Uterus (tissue), 4 donors: ENCODE measurements at places on chromosomes 6 and 20. TPM values are rescaled to one million over a fixed set of nuclear protein-coding genes. Genes with fewer than 3 reads are reported as not detected.

The THBD gene
- total RNA-seq = 22.9 TPM

The HAO1 gene
- total RNA-seq = not detected

The MEI4 gene
- total RNA-seq = not detected

The DSP gene
- 10.8 TPM for total RNA-seq

The GLP1R gene
- not detected for total RNA-seq

The HTR1E gene
- total RNA-seq = not detected

The TRAPPC3L gene
- total RNA-seq = not detected

The TUBB1 gene
- total RNA-seq = 0.48 TPM

The CST4 gene
- total RNA-seq = not detected

- no peaks in the 10 kb centered on the region for H3K4me1 ChIP-seq
- H3K4me3 ChIP-seq = no peak overlapping the region
- H3K27me3 ChIP-seq = no peaks in the 10 kb centered on the region
These were observed 2.7 kb downstream of the CUL7 start for GRCh38 chr6:43050981-43051380.

DNA sequence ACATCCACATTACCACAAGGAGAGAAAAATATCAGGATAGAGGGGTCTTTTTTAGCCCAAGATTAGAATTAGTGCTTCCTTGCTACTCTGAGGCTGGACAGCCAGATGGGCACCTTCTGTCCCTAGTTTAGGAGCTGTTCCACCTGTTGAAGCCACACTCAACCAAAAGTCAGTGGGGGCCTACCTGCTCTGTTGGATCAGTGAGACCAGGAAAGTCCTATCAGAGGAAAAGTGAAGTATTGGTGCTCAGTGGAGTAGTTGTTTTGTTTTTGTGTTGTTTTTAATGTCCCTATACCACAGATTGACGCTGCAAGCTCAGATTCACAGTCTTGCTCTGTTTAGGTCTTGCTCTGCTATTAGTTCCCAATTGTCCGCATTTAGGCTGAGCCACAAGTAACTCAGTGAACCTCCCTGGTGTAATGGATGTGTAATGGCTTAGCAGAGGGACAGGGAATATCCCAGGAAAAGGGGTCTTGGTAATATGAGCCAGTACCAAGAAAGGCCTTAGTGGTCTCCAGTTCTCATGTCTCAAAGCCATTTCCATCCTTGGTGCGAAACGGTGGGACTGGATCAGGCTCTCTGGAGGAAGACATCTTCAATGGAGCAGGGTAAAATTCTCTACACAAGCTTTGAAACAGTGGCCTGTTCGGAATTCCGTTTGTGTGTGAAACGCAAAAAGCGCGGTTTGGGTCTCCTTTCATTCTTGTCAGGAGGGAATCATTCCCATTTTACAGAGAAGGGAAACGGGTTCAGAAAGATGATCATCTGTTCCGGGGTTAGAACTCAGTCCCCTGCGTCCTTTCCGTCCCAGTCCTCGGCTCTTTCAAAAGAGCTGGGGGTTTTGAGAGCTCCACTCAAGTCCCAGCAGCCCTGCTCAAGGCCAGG lies 631 bp upstream of the PABPC1L start:
- no peaks in the 10 kb centered on the region for H3K36me3 ChIP-seq
- no peaks in the 10 kb centered on the region for H3K27me3 ChIP-seq
- H3K4me1 ChIP-seq = no peaks in the 10 kb centered on the region
- no peak for DNase-seq

GRCh38 chr6:30709101-30709868 lies 7.8 kb downstream of the MDC1 start:
- no peaks in the 10 kb centered on the region for H3K36me3 ChIP-seq
- DNase-seq = no peak
- H3K27me3 ChIP-seq = no peaks in the 10 kb centered on the region
- H3K27ac ChIP-seq = no peak overlapping the region
- no peak overlapping the region for H3K4me3 ChIP-seq
- no peaks in the 10 kb centered on the region for H3K4me1 ChIP-seq

DNA sequence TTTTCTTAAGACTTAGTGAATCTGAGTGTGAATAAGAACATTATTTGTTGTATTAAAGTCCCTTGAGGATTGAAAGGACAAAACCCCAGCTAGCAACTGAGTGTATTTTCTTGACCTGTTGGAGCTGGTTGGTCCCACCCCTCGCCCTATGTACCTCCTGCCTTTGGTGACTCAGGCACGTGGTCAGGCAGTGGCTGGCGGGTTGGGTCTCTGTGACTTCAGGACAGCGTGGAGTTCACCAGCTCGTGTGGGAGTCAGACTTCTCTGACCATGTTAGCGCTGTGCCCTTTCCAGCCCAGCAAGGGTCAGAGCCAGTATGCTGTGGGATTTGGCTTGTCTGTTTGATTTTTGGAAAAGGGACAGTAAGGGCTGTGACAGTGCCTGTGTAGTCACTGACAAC lies 93.7 kb downstream of the SSR1 start:
- H3K36me3 ChIP-seq = no peaks in the 10 kb centered on the region
- H3K4me3 ChIP-seq = no peak overlapping the region
- no peaks in the 10 kb centered on the region for H3K27me3 ChIP-seq
- DNase-seq = no peak
- no peak overlapping the region for H3K27ac ChIP-seq

GRCh38 chr6:34496103-34496685 lies 30.3 kb downstream of the PACSIN1 start:
- H3K36me3 ChIP-seq = no peaks in the 10 kb centered on the region
- H3K27ac ChIP-seq = no peak overlapping the region
- no peaks in the 10 kb centered on the region for H3K27me3 ChIP-seq
- no peak for DNase-seq
- H3K4me3 ChIP-seq = no peak overlapping the region

DNA sequence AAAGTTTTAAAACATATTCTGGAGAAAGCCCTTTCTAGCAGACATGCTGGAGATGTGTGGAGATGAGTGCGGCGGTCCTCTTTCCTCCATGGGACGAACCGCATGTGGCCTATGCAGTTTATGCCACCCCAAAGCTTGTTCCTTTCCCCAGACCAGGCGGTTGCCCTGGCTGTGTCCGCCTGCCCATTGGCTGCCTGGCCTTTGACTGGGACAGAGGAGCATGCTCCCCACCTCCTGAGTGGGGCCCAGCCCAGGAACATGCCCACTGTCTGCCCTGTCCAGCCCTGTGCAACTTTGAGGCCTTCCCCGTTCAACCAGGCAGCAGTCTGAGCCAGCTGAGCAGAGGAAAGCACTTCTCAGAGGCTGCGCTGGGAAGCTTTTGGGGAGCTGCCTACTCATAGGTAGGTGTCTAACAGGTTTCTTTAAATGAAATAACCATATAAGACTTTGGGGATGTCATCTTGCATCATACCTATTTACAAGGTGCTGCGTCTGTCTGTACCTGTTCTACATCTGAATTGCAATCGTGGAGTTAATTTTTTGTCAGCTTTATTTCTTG lies 20.6 kb downstream of the FOXC1 start:
- no peaks in the 10 kb centered on the region for H3K27me3 ChIP-seq
- H3K27ac ChIP-seq = no peak overlapping the region
- no peaks in the 10 kb centered on the region for H3K4me1 ChIP-seq
- H3K36me3 ChIP-seq = no peaks in the 10 kb centered on the region
- no peak for DNase-seq

GRCh38 chr6:129525055-129525454 lies 184.9 kb downstream of the ARHGAP18 start:
- no peak for DNase-seq
- no peak overlapping the region for H3K4me3 ChIP-seq
- H3K4me1 ChIP-seq = no peaks in the 10 kb centered on the region
- no peaks in the 10 kb centered on the region for H3K36me3 ChIP-seq
- H3K27ac ChIP-seq = no peak overlapping the region

- no peaks in the 10 kb centered on the region for H3K27me3 ChIP-seq
- no peak overlapping the region for H3K4me3 ChIP-seq
- no peak overlapping the region for H3K27ac ChIP-seq
- H3K36me3 ChIP-seq = no peaks in the 10 kb centered on the region
- DNase-seq = no peak
These were observed 149.9 kb downstream of the MYB start for GRCh38 chr6:135331002-135331401.

DNA sequence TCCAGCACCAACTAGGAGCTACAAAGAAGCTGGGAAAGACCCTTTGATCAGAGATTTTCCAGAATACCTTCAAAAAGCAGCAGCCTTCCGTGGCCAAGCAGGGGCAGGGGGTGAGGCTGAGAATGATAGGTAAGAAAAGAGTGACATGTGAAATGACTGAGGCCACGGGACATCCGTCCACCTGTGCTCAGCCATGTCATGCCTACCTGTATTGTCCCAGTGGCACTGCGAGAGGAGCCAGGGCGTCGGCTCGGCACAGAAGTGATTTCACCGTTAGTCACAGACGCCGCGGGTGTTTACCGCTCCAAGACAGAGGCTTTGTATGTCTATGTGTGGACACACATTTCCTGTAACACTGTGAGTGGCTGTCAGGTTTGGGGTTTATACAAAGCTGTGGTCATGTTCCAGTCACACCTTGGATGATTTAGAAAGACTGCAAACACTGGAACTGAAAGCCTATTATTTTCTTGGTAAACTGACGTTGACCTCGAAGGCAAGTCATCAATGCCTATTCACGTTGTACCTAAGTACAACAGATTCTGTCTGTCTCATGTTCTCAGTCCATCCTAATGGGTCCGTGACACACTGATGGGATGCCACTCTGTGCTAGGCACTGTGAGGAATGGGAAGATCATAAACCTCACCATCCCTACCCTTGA lies 32.1 kb upstream of the JAG1 start:
- DNase-seq = no peak
- H3K27ac ChIP-seq = no peak overlapping the region
- no peaks in the 10 kb centered on the region for H3K27me3 ChIP-seq
- no peaks in the 10 kb centered on the region for H3K36me3 ChIP-seq

DNA sequence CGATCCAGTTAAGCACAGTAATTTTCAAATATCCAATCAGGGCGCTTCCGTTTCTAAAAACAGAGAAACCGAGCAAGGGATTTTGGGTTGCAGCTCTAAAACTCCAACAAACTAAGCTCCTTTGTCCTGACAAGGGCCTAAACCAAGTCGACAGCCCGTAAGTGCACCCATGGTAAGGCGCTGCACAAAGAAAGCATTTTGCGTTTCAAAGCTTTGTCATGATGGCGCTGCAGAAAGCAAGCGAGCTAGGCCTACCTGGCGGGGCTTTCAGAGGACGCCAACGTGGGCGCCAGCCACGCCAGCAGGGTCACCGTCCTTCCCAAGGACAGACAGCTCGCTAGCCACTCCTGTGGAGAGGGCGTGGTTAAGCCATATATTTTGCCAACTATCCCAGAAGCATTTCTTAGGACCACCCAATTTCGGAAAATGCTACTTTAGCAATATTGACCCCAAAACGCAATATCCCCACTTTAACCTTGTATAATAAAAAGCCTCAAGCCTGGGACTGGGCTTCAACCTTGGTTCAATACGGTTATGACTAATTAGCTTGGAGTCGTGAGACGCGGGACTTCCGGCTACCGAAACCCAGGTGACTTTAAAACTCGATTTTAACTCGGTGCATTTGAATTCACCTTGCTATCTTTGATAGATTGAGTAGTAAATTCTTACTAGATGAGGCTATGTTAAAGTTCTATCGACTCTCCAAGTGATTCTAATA lies 53.8 kb downstream of the TRIM38 start:
- no peaks in the 10 kb centered on the region for H3K27me3 ChIP-seq
- DNase-seq = no peak
- H3K27ac ChIP-seq = peak overlapping the region; percentile 71
- H3K36me3 ChIP-seq = no peaks in the 10 kb centered on the region

DNA sequence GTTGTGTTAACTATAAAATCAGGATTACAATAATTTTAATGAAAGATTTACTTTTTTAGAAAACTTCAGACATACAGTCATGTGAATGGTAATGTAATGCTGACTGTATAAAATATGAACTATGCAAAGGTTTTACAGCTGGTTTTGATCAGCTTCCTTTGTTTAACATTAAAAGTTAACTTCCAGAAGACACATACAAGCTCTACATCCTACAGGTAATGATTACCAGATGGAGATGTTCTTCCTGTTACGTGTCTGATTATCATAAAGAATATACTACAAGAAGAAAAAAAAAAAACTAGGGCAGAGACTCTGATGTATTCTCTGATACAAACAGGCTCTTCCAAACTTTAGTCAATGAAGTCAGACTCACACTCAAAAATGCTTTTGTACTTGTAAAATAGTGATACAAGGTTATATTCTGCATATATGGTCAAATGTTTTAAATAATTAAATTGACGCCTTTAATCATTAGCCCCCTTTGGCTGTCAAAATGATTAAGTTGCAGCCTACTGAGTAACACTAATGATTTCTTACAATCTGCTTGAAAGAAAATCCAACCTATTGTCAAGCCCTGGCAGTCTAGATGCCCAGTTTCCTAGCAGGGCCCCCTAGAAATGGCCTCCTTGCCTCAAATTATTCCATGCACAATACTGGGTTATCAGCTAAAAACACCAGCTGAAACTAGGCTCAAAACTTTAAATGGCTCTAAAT lies 251.8 kb upstream of the RUNX2 start:
- H3K27ac ChIP-seq = no peak overlapping the region
- H3K27me3 ChIP-seq = no peaks in the 10 kb centered on the region
- no peak for DNase-seq
- no peak overlapping the region for H3K4me3 ChIP-seq
- H3K36me3 ChIP-seq = no peaks in the 10 kb centered on the region
- H3K4me1 ChIP-seq = no peaks in the 10 kb centered on the region

DNA sequence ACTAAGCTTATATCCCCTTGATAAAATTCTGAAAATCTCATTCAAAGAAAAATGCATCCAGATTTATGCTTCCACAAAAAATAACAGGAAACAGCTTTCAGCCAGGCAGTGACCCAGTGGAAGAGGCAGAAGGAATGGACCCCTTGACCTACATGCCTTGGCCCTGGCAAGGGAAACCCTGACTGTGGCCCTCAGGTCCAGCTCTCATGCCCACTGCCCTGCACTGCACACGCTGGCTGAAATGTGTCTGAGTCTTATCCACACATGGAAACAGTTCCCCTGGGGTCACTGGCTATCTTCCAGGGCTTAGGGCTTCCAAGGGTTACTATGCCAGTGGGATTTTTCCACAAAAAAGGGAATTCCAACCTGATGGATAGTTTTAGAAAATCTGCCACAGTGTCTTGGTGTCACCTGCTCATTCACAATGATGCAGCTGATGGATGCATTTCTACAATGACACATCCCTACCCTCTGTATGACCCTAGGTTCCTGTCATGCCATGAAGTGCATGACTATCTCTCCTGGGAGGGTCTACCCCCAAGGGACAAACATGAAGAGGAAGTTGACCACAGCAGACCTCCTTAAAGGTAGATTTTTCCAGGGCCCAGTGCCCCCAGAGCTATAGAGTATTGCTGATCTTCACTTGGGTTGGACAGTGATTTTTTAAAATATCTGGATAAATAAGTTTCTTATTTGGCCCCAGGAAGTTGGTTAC lies 121.9 kb upstream of the CD93 start:
- no peak for DNase-seq
- H3K4me1 ChIP-seq = no peaks in the 10 kb centered on the region
- H3K27ac ChIP-seq = no peak overlapping the region
- H3K36me3 ChIP-seq = no peaks in the 10 kb centered on the region
- no peak overlapping the region for H3K4me3 ChIP-seq
